Activated CD4-positive, alpha-beta T cell treated with anti-CD3 and anti-CD28 coated beads, Interleukin-2, amount 50 U/mL, for 24 hours (primary cell): ENCODE measurements at places on chromosomes 13 and 19.

GRCh38 chr13:40070357-40070756 lies 414.9 kb downstream of the COG6 start:
- DNase-seq: no peak

- peak; percentile 23 for DNase-seq
Measured at GRCh38 chr19:44643605-44644401, at the start of gene PVR. Gene PVR (plus strand): TSS chr19:44643910. CDS start chr19:44644097, 187 bp downstream.

DNA sequence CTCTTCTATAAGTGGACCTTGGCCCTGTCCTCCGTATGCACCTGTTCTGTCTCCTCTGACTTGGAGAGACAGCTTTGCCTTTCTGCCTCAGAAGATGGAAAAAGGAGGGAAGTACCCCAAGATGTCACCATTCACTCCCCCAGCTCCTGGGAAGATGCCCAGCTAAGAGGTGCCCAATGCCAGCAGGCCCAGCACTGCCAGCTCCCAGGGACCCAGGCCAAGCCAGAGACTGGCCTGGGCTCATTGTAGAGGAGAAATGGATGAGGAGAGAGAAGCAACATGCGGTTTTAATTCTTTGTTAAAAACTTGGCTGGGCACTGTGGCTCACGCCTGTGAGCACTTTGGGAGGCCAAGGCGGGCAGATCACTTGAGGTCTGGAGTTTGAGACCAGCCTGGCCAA lies 111.5 kb upstream of the ZNF507 start:
- no peak for DNase-seq

- DNase-seq: no peak
Measured at GRCh38 chr19:51525651-51526050, 5.8 kb downstream of the SIGLEC6 start.

DNA sequence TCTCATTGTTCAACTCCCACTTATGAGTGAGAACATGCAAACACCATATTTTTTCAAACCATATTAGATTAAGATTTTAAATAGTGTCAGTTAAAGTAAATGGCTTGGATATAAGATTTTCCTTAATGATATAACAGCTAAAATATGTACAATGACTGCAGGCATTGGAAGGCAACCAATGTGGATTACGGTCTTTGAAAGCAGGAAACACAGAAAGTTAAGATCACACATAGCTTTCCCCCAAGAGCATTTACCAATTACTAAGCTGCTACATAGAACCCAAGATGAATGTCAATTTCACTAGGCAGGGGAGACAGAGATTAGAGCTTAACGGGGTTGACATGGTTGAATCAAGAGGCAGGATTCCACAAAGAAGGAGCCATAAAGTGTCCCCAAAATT lies 173.2 kb upstream of the TRPC4 start:
- no peak for DNase-seq

GRCh38 chr19:19652482-19653295 lies 9.2 kb upstream of the GMIP start:
- no peak for DNase-seq

DNA sequence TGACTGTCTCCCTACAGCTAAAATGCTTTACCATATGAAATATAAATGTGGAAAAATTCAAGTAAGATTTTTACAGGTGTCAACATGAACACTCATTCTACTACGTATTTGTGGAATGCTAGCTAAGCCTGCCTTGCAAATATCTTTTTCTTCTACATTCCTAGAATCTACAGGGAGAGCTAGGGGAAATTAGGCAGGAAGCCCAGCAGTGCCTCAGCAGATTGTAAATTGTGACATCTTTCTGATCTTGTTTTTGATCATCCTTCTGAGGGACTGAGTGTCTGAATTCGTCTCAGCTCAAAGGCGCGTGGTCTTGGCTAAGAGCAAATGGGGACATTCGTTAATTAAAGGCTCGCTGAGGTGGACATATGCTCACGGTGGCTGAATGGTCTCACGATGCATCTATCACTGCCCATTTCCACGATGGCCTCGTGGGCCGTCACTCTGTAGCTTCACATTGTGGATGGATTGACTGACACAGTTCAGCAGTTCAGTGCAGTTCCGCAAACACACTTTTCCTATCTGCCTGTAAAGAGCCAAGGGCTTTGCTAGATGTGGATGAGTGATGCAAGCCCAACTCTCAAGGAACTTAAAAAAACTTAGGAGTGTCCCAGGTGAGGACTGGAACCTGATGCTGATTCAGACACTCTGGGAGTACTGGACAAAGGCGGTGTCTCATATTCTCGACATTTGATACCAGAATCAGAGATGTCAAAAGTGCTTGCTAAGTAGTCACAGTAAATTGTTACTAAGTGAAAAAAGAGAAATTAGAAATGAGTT lies 562.5 kb downstream of the EFNB2 start:
- no peak for DNase-seq

DNA sequence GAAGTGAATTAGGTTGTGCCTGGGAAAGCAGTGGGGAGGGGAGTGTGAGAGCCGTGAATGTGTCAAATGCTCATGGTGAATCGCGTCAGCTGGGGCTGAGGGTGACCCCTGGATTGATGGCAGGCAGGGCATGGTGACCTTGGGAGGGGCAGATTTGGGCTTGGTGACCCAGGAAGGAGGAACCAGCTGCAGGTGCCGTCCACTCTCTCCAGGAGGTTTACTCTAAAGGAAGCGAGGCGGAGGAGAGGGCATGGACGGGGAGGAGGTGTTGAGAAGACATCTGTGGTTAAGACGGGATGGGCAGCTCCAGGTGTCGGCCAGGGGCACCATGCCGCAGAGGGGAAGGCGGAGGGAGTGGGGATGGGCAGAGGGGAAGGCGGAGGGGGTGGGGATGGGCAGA lies 28.7 kb downstream of the TMEM255B start:
- no peak for DNase-seq

- no peak for DNase-seq
Measured at GRCh38 chr13:109712124-109712722, 74.2 kb downstream of the IRS2 start.

- no peak for DNase-seq
Measured at GRCh38 chr19:38665219-38665931, 17.9 kb downstream of the ACTN4 start.

GRCh38 chr13:79776531-79777295 lies 295.8 kb downstream of the NDFIP2 start:
- no peak for DNase-seq

DNA sequence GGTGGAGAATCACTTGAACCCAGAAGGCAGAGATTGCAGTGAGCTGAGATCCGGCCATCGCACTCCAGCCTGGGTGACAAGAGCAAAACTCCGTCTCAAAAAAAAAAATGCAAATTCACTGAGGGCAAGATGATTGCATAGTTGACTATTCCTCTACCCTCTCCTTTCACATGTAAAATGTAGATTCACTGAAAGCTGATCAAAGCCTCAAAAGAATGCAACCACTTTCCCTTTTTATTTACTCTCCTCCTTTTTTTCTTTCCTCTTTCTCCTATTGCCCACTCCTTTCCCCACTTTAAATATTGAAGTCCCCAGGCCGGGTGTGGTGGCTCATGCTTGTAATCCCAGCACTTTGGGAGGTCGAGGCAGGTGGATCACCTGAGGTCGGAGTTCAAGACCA lies 6.3 kb downstream of the TEX101 start:
- DNase-seq: no peak

- DNase-seq: peak; percentile 24
Measured at GRCh38 chr19:33416307-33417215, 43.1 kb downstream of the CEBPG start.

DNA sequence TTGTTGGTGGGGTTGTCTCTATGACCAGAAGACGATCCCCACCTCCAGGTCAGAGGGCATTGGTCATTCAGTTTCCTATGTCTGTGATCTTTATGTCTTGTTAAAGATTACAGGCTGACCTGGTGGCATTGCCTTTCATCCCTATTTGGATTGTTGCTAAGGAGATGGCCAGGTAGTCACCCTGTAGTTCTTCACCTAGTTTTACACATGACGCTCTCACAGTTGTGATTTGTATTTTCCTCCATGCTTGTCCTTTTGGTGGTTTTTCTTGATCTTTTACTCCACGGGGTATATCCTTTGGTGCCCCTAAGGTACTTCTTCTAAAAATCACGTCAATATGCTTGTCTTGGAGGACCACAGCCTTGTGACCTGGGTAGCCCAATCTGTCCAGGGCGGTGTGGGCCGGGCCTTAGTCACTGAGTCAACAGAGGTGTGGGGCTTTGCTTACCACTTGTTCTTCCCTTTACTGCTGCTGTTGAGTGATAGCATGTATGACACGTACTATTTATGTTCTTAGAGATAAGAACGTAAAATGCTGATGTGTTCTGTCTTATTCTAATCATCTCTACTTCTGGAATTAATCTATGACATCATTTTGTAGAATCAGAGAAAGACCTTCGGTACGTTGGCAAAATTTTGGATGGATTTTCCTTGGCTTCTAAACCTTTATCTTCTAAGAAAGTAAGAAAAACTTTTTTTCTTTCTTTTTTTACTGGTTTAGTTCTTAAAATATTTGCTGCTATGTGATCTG lies 20.1 kb downstream of the GPATCH1 start:
- no peak for DNase-seq

GRCh38 chr13:100611678-100612492 lies 23.3 kb upstream of the GGACT start:
- no peak for DNase-seq

- no peak for DNase-seq
Measured at GRCh38 chr19:13506471-13506820, at the start of gene CACNA1A. Gene CACNA1A (minus strand): TSS chr19:13506479. CDS start chr19:13506224, 255 bp downstream.

DNA sequence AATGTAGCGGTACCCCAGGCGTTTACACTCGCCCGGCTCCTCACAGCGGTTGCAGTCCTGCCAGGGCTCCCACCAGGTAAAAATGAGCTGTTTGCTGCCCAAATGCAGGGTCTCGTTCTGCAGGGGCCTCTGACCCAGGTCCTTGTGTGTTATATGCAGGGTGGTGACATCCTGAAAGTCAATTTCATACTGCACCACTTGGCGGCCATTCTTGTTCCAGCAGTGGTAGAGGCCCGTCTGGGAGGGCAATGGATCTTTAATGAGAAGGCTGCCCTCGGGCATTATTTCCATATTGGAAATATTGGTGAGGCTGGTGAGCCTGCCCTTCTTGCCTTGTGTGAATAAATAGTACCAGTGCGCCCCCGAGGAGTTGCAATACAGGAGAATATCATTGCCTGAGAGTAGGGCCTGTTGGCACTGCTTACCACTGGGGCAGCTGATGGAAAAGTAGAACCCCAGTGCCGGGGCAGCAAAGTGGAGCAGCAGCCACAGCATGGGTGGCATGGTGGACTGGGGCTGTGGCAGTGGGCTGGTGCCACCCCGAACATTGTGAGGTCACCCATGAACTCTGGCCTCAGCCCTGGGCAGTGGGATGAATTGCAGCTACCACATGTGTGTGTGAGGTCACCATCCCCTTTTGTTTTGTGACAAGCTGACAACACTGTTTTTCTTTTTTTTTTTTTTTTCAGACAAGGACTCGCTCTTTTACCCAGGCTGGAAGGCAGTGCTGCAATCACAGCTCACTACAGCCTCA lies at the start of gene FAM187B:
Gene FAM187B, minus strand, starts transcription at position 563 of the 754 bp plus-strand sequence. Its CDS starts 59 bp downstream, at position 504.
- DNase-seq: no peak

DNA sequence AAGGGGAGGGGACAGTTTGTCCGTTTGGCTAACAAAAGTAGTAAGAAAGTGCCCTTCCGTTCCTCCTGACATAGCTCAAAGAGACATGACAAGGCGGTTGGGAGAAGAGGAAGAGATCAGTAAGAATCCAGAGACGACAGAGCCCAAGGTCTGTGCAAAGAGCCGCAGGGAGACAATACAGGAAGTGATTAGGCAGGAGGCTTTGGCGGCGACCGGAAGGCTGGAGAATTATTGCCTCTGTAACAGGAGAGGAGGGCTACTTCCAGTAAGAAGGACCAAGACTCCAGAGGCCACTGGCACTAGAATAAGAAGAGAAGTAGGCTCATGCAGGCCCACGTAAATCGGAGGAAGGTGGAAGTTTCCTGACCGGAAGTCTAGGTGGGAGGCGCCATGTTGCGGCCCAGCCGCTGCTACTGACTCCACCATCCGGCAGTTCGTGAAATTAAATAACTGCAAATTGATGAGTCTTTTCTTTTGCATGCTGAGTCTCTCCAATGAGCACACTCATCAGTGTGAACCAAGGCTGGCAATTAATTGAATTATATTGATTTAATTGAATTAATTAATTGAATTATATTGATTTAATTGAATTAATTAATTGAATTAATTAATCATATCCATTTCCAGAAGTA lies 9.9 kb downstream of the RFX2 start:
- DNase-seq: no peak

DNA sequence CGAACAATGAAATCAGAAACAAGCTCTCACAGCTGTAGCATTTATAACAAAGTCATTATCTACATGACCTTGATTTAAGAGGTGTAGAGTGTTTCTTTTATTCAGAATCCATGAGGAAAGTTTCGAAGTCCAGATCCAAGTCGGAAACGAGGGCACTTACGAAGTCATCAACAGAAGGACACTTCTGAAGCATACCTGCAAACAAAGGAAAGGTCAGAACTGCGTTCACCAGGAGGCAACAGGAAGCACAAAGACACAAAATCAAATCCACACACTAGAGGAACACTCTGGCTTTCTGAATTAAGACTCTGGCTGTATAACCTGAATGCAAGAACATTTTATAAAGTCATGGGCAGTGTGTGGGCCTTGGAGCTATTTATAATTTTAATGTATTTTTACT lies 158.9 kb downstream of the MIPEP start:
- no peak for DNase-seq

DNA sequence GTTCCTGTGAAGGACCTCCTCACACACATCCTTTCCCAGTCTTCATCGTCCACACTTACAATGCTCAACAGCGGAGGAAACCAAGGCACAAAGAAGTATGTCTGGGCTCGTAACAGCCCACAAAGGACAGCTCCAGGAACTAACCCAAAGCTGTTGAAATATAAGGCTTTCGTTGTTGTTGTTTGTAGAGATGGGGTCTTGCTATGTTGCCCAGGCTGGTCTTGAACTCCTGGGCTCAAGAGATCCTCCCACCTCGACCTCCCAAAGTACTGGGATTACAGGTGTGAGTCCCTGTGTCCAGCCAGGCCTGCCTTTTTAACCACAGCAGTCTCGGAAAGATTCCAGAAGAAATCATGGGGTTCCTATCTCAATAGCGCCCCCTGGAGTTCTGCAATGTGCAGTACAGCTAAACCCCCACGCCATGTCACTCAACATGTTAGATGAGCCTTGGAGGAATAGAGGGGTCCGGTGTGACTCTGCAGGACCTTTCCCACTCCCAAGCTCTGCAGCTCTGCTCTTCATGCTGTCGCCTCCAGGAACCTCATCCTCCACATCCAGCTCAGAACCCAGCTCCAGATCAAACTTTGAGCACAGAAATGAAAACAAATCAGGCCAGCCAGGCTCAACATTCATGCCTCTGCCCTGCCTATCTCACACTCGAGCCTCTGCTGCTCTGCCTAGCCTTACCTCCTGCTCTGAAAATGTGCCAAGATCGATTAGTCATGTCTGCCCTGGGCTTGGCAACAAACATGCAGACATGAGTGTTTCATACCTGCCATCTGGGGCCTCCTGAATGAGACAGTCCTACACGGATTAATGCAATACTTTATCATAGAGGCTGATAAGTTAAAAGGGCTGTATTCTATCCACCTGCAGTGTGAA lies 7.5 kb downstream of the PLA2G4C start:
- peak; percentile 12 for DNase-seq

GRCh38 chr13:33541456-33541855 lies 255.9 kb upstream of the STARD13 start:
- DNase-seq: no peak
